Anterior cingulate cortex (tissue), 58 donors: ENCODE measurements at places on chromosomes 5 and 9.

GRCh38 chr9:4382722-4383317, 83.0 kb upstream of the GLIS3 start:
- DNase-seq = no peak

- no peak for DNase-seq
Observed at GRCh38 chr9:94018628-94019027, 63.5 kb upstream of the BARX1 start.

GRCh38 chr9:129323999-129324553, 146.0 kb upstream of the IER5L start:
- no peak for DNase-seq

- DNase-seq = no peak
Observed at GRCh38 chr5:40555886-40556285, 123.8 kb upstream of the PTGER4 start.

DNA sequence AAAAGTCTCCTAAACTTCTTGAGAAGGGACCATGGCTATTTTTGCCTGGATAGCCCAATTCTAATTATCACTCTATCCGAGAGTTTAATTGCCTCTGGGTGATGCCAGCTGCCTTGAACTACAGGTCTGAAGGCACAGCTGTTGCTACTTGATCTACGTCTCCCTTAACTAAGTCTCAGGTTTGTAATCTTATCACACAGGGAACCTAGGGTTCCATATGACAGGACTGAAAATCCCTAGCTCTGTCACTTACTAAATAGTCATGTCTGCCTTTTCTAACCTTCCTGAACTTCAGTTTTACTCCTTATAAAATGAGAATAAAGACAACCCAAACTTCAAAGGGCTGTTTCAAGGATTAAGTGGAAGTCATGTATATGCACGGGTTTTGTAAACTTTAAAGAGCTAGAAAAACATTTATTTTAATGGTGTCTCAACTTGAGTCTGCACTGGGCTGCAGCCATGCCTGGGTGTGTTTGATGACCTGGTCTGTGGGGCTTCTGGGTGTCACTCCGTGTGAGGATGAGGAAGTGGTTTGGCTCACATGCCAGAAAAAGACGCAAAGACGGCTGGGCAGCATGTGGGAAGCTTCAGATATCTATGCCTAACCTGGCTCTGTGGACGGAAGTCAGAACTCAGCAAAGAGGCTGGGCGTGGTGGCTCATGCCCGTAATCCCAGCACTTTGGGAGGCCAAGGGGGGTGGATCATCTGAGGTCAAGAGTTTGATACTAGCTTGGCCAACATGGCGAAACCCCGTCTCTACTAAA, 129.3 kb upstream of the SLC44A1 start:
- DNase-seq = no peak

- no peak for DNase-seq
Observed at GRCh38 chr9:129606161-129607026, 14.5 kb downstream of the C9orf50 start.

DNA sequence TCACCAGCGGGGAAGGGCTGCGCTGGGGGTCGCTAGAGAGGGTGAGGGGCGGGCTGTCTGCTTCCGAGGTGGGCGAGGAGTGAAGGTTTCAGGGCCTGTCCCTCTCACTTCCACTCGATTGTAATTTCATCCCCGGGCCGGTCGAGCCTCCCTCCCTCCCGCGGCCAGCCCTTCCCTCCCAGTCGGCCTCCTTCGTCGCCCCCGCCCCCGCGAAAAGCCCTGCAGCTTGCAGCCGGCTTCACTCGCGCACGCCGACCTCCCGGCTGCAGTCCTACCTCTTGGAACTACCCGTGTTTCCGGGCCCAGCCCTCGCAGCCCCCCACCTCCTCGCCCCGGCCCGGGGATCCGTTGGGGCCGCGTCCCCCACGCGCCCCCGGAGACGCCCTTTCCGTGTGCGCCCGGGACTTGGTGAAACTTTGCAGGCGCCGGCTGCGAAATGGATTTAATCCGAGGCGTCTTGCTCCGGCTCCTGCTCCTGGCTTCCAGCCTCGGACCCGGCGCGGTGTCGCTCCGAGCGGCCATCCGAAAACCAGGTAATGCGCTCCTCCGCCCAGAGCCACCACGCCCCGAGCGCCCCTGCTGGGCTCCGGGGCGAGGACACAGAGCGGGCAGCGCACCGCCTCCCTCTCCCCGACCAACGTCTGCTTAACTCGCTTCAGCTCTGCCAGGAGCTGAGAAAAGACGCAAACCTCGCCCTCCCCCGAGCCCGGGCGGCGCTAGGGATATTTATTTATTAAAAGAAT, at the start of gene EGFLAM:
EGFLAM (plus strand) TSS at position 241 of the 743 bp plus-strand sequence; CDS start at position 437, 196 bp downstream.
- DNase-seq = no peak

- no peak for DNase-seq
Observed at GRCh38 chr5:115578657-115579056, 23.6 kb downstream of the TICAM2 start.

- no peak for DNase-seq
Observed at GRCh38 chr9:70324963-70325362, 66.2 kb downstream of the SMC5 start.

DNA sequence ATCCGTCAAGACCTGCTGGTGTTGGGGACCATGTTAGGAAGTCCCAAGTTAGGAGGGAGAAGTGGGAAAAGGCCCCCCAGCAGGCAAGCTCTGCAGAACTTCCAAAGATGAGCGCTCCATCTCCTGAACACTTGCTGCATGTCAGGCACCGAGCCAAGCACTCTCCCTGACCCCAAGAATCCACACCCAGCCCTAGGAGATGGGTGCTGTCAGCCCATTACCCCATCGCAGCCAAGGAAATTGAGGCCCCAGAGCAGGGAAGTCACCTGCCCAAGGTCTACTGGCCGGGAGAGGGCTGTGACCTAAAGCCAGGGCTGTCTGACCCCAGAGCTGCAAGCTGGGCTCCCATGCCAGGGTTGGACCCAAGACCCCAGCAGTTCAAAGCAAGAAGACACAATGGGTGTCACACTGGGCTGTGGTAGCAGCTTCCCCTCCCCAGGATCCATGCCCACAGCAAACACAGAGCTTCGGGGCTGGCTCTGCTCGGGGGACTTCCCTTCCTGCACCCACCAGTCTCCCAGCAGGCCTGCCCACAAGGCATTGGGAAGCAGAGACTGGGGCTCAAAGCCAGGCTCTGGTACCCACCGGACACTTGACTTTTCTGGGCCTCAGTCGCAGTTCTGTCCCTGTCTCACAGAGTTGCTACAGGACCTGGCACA, 13.5 kb downstream of the EEIG1 start:
- DNase-seq = no peak

DNA sequence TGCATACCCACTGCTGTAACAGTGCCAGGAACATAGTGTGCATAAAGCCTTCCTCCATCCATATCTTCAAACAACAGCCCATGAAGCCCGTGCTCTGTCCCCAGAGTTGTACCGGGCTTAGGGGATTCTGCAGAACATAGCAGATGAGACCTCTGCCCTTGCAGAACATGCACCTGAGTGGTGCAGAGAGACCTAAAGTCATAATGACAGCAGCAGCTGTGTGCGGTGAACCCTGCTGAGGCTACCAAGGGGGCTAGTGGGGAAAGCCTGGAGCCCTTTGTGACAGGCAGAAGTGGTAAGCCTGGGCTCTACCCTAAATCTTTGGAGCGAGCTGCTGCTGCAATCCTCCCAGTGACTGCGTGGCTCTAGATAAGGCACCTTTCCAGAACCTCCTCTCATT, 32.2 kb upstream of the BRD3 start:
- no peak for DNase-seq

GRCh38 chr5:41191249-41191648, 22.1 kb downstream of the C6 start:
- DNase-seq = no peak

GRCh38 chr5:132485641-132486317, 4.8 kb downstream of the IRF1 start:
- no peak for DNase-seq

DNA sequence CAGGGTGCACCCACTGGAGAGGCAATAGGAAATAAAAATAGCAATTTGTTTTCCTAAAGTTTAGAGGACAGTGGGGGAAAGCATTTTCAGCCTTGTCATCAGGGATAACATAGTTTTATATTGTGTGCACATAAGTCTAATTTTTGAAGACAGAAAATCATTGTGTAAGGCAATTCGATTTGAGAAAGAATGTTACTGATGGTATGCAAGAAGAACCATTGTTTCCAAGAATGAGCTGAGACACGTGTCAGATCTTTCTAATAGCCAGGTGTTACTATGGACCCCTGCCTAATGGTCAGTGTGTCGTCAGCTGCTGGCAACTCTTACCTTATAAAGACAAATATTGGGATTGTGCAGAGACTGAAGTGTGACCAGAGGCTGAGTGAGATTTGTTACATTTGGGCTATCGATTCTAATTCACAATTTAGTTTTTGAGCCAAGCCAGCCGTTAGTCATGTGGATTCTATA, 67.1 kb upstream of the PPP2R2B start:
- DNase-seq = no peak

GRCh38 chr9:131407717-131408195, 13.9 kb downstream of the PRRC2B start:
- no peak for DNase-seq

DNA sequence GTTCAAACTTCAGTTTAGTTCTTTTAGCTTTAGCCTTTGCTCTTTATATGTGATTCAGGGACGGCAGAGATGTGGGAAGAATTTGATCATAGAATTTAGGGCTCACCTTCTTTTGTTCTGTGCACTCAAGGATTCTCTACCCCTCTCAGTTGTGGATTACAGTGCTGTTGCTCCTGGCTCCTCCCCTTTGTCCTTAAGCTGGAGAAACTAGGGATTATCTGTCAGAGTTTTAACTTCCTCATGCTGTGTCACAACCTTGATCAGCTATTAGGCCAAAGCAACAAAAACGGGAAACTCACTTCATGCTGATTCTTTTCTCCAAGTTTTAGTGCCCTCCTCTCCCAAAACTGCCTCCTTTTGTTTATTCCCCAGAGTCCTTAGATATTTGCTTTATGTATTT, 13.0 kb upstream of the PCDHAC2 start:
- no peak for DNase-seq

DNA sequence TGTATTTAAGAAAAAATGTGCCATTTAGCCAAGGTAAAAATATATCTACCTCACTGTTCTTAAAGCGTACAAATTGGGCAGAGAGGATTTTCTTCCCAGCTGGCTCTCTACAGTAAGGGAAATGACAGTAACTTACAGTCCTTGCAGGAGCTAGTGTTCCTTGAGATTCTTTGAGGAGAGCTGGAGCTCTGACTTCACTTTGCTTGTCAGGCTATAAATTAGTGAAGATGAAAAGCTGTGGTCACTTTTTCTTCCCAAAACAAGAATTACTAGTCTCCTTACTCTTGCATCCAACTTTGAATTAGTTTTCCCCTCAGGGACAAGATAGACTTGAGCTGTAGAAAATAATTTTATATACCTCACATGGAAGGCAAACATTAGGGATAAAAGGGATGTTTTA, 129.9 kb downstream of the ZSWIM6 start:
- no peak for DNase-seq

DNA sequence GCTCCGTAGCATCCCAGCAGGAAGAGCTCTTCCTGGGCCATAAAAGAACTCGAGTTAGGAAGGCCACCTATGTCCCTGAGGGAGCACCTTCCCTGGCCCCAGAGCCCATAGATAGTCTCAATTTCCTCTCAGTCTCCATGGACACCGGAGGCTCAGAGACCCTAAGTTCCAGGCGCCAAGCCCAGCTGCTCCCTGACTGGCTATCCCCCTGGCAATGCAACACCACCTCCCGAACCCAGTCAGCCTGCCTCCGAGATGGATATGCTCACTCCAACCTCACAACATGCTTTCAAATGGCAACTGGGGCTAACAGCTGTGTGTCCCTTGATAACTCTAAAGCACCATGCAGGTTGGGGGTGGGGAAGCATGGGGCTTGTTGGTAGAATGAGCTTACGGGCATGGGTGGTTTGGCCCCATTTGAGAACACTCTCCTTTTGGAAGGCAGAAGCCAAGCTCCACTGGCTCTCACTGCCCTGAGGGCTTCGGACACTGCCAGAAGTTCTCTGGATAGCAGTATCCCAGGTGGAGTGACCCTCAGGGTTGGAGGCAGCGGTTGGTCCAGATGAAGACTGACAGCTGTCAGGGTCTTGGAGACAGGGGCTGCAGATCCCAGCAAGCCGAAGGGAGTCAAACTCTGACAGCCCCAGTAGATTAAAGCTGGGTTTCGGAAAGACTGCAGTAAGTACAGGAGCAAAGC, 165.3 kb downstream of the PAX5 start:
- no peak for DNase-seq

- no peak for DNase-seq
Observed at GRCh38 chr5:82142928-82143577, 135.1 kb downstream of the RPS23 start.

GRCh38 chr5:79513704-79514390, at the start of gene HOMER1:
Gene HOMER1, minus strand, starts transcription at chr5:79514134. Its CDS starts 1,360 bp downstream, at chr5:79512774.
- DNase-seq = peak; percentile 87

DNA sequence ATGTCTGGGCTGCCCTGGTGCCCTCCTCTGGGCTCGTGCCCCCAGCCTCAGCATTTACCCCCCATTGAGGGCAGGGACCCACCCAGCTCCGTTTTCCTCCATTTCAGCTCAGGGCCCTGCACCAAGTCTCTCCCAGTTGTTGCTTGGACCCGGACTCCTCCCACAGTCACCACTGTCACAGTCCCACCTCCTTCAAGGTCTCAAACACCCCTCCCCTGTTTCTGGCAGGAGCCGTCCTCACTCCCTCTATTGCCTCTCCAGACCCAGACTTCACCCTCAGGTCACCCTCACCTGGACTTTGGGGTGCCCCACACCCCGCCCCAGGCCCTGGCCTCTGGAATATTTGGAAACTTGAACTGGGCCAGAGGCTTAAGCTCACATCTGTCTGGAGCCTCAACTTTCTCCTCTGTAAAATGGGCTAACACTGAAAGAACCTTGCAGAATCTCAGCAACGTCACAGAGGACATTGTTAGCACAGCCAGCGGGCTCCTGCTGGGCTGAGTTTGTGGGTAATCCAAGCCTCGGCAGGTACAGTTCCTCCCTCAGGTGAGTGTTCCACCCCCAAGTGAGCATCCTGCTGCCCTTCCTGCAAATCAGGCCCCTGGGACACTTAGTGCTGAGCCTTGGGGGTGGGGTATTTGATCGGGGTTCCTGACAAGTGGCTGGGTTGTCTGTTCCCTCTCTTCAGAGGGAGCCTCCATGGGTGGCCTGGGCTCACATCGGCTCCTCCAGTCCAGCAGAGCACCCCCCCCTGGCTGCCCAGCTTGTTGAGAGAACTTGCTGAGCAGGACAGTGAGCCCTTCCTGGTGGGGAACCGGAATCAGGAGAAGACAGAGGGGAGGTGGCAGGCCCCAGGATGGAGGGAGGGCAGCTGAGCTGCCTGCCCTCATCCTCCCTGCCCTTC, 130.1 kb downstream of the C9orf50 start:
- no peak for DNase-seq

DNA sequence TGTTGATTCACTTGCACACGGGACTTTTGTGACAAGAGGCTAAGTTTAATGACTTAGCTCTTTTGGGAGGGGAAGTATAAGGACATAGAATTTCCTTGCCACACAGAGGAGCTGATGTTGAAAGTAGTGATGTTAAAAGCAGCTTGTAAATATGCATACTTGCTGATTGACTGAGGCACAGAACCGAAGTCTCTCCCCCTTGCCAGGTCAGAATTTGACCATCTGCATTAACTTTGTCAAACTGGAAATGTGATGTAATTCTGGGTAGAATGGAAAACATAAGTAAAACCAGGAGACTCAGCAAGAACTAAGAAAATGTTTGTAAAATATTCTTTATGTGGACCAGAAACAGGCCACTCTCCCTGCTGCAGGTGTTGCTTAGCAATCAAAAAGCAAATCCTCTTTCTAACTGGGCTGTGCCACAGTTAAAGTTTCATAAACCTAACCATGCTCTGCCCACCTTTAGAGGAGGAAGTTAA, 284.2 kb downstream of the NR3C1 start:
- no peak for DNase-seq

- no peak for DNase-seq
Observed at GRCh38 chr5:117425163-117425562, 850.5 kb upstream of the SEMA6A start.

- DNase-seq = no peak
Observed at GRCh38 chr9:134612309-134612708, 29.3 kb upstream of the COL5A1 start.
